ENCODE measurements at places on chromosomes 12 and 14.

- DNase-seq = no peak
Observed at GRCh38 chr14:55077170-55078151, 26.0 kb downstream of the MAPK1IP1L start.

GRCh38 chr12:122835750-122836026, 431 bp downstream of the HIP1R start:
- peak; percentile 6 for DNase-seq

DNA sequence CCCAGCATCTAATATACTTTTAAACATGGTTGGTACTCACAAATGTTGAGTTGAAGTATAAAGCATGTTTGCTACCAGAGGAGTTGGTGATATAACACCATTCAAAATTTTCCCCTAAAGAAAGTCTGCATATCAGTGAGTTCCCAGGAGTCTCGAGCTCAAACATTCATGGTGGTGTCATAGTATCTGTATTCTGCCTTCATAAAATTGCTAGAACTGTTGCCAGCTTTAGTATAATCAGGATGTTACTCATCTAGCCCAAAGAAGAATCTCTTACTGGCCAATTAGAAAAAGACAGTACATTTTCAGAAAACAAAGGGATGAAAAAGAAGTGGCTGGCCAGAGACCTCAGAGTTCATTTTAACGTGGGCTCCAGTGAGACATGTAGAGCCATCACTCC, 374.7 kb downstream of the KCNH5 start:
- DNase-seq = no peak

GRCh38 chr12:47417121-47417520, 288.7 kb downstream of the RPAP3 start:
- DNase-seq = no peak

DNA sequence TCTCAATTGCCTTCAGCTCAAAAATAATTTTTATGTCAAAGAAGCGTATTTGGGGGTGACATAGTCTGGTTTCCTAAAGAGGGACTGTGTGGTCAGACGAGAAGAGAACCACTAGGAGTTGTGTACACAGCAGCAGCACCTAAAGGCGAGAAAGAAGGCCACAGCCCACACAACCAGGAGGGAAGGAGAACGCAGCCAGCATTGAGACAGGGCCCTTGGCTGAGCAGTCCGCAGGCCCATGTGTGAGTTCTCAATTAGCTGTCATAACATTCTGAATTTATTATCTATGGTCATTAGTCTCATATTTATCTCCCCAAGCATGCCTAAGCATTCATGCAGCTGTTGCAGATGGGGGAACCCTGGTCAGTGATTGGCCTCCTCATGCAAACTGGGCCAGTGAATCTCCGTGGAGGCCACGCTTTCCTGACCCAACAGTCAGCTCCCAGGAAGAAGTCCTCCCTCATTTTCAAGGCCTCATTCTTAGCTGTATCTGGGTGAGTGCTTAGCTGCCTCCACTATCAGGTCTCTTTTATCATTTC, 81.2 kb upstream of the ATF7IP start:
- no peak for DNase-seq

GRCh38 chr14:97757491-97757890, 960.3 kb downstream of the VRK1 start:
- no peak for DNase-seq

DNA sequence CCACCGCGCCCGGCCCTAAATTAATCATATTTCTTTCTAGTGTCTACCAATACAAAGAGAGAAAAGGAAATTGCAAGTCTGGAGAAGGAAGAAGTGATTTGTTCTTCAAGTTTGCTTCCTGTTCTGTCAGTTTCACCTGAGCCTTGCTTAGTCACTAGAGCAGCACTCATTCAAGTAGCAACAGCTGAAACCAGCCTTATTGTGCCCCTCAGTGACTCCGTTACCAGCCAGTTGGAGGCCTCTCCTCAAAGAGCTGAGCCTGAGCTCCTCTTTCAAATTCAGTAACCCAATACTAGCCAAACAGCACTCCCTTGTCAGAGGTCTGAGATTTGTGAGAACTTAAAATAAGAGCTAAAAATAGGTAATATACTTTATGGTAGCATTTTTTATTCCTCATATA, 17.4 kb downstream of the PAWR start:
- DNase-seq = no peak

GRCh38 chr14:24307575-24308341, at the start of gene CIDEB:
CIDEB (minus strand) TSS chr14:24307977; CDS start chr14:24307858, 119 bp downstream.
- DNase-seq = no peak

DNA sequence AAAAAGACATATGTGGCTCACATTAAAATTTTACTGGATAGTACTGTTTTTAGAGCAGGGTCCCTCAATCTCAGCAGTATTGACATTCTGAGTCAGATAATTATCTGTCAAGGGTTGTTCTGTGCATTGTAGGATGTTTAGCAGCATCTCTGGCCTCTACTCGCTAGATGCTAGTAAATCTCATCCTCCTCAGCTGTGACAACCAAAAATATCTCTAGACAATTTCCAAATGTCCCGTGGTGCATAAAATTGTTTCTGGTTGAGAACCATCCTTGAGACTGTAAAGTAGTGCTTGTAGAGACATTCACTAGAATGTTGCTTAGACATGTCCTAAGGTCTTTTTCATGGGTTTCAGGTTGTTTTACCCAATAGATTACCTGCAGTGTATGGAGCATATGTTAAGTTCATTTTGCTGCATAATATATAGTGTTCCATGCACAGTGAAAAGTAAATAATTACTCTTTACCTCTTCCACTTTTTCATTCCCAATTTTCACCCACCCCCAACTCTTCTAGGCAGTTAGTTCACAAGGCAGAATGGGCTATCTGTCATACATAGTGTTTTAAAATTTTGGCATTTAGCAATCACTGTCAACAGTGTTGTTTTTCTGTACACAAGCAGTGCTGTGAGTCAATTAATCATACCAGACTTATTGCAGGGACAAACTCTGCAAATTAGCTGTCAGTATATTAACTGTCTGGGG, 200.2 kb upstream of the SLC38A2 start:
- DNase-seq = no peak

Measured in NCI-H1105 (cell line).